ENCODE measurements at places on chromosomes 7 and 10.

- DNase-seq = no peak
Measured at GRCh38 chr7:32591938-32592337, 96.6 kb downstream of the AVL9 start.

- peak; percentile 86 for DNase-seq
Measured at GRCh38 chr10:110226543-110226925, 19.1 kb downstream of the MXI1 start.

GRCh38 chr10:112580267-112580666 is 133.3 kb downstream of the VTI1A start:
- DNase-seq = no peak

DNA sequence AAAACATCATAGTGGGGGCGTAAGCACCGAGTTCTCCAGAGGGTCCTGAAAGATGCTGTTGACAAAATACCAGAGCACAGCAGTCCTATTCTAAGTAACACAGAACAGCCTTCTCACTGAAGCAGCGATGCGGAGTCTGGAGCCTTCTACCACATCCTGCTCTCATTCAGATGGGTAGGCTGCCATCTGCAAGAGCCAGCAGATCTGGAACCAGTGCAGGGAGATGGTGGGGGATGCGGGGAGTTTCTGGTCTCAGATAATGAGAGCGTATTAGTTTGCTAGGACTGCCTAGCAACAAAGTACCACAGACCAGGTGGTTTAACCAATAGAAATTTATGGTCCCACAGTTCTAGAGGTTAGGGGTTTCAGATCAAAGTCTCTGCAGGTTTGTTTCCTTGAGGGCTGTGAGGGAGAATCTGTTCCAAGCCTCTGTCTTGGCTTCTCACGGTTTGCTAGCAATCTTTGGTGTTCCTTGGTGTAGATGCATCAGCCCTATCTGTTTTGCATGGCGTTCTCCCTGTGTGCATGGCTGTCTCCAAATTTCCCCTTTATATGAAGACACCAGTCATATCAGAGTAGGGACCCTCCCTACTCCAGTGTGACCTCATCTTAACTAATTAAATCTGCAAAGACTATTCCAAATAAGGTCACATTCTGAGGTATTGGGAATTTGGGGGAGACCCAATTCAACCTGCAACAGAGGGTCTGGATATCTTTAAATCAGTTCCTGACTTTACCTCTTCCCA is 52.0 kb upstream of the STEAP1B start:
- no peak for DNase-seq

DNA sequence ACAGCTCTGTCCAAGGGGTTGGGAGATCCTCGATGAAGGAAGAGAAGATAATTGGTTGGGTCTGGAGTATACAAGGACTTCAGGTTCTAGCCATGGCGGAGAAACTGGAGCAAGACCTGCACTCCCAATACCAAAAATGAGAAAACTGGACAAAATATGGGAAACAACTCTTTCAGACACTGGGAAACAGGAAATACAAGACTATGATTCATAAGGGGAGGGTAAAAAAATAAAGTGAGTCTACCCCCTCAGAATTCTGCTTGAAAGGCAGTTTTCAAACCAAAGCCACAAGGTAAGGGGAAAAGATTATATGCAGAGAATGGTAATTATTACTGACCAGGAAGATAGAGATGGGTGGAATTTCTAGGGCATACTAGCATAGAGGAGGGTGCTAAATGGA is 10.2 kb upstream of the SEC61G start:
- DNase-seq = no peak

DNA sequence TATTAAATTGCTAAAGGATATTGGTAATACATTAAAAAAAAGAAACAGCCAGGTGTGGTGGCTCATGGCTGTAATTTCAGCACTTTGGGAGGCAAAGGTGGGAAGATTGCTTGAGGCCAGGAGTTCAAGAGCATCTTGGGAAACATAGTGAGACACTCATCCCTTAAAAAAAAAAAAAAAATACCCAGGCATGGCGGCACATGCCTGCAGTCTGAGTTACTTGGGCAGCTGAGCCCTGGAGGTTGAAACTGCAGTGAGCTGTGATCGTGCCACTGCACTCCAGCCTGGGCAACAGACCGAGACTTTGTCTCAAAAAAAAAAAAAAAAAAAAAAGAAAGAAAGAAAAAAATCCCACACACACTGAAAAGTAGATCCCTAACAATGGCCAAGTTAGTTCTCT is 59.7 kb downstream of the MACC1 start:
- DNase-seq = no peak

GRCh38 chr7:129664029-129665012 is 52.8 kb downstream of the NRF1 start:
- DNase-seq = peak; percentile 66

DNA sequence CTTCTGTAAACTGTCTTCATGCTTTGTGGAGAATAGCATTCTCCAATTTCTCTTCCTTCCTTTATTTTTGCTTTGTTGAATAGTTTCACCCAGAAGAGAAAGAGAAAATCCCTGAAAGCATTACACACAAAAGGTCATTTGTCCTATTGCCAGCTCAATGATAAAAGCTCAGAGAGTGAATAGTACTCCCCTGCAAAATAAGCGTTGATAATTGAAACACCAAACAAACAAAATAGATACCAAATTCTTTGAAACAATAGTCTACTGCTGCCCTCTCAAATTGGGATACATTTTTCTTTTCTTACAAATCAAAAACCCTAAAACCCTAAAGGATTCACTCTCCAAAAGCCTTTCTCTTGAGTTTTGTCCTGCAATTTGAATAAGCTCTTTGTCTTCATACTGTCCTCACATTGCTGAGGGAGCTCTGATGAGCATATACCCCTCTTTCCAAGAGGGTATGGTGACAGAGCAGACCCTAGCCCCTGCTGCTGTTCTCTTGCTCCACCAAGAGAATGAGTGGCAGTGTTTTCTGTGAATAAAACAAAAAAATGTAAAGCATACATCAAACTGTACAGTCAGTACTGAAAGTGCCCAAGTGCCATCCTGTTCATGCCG is 134.4 kb downstream of the CSTF2T start:
- no peak for DNase-seq

GRCh38 chr10:92574548-92575261 is 812 bp upstream of the IDE start:
- no peak for DNase-seq

- peak; percentile 13 for DNase-seq
Measured at GRCh38 chr7:74101061-74101681, 17.6 kb downstream of the LIMK1 start.

GRCh38 chr7:121433775-121434174 is 37.7 kb upstream of the FAM3C start:
- DNase-seq = no peak

DNA sequence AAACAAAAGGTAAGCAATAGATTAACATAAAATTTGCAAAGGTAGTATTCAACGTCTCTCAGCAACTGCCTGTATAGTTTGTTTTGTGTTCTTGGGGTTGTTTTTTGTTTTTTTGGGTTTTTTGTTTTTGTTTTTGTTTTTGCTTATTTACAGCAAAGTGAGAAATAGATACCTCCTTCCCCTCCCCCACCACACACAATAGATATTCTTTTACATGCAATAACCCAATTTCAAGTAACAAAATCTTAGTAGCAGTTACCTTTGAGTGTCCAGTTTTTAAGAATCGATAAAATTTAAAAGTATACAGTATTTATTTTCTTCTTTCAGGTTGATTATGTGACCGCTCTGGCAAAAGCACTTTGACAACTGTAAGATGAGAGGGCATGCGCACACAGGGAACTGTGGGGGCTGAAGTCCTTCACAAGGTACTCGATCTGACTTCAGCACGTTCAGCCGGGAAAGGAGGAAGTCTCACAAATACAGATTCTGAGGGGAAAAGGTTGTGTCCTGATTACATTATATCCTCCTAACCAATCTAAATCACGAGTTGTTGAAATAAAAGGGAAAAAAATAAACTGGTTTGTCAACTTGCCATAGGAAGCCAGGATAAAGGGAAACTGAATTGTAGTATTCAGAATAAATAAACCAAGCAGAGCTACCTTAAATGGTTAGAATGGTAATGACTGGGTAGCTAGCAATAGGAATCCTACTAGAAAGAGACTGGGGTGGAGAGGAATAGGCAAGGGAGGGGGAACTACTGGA is 47.8 kb downstream of the CPEB3 start:
- DNase-seq = peak; percentile 17

GRCh38 chr7:148963583-148964482 is 64.5 kb downstream of the PDIA4 start:
- DNase-seq = no peak

- DNase-seq = no peak
Measured at GRCh38 chr7:2495418-2496299, 19.5 kb upstream of the GRIFIN start.

DNA sequence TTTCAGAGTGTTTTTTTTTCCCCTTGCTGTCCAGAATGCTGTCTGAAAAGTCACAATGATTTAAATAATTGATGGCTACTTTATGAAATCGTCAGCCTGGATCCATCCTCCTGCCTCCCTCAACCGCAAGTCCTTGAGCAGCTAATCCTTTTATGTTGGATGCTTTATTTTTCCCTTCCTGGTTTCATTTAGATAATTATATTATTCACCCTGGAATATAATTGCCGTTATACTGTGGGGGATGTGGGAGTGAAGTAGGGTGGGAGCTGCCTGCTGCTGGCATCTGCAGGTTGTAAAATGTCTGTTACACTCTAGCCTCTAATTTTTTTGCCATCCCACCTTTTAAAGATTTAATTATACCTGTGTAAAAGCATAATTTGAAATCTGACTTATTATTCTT is 290.5 kb upstream of the LRGUK start:
- DNase-seq = no peak

GRCh38 chr10:132549371-132549770 is 11.8 kb downstream of the INPP5A start:
- no peak for DNase-seq

DNA sequence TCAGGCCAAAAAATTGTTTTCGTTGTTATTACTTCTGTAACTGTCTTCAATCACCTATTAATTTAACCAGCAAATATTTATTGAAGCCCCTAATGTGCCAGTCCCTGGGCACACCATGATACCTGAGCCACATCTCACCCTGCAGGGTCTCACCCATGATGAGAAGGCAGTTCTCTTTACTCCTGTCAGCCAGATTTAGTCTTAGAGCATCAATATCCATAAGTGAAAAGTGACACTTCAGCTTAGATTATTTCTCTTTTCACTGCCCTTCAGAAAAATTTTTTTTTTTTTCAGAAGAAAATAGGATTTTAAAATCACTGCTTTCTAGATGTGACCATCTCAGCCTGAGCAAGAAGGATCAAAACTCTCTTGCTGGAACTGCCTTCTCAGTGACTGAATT is 258.6 kb upstream of the NFE2L3 start:
- no peak for DNase-seq

GRCh38 chr7:12386313-12386740 is 17.3 kb downstream of the VWDE start:
- no peak for DNase-seq

GRCh38 chr7:133110312-133110711 is 28.4 kb upstream of the CHCHD3 start:
- no peak for DNase-seq

- no peak for DNase-seq
Measured at GRCh38 chr10:119517235-119518141, 25.0 kb downstream of the RGS10 start.

- no peak for DNase-seq
Measured at GRCh38 chr10:69715156-69715898, 85.3 kb downstream of the FAM241B start.

DNA sequence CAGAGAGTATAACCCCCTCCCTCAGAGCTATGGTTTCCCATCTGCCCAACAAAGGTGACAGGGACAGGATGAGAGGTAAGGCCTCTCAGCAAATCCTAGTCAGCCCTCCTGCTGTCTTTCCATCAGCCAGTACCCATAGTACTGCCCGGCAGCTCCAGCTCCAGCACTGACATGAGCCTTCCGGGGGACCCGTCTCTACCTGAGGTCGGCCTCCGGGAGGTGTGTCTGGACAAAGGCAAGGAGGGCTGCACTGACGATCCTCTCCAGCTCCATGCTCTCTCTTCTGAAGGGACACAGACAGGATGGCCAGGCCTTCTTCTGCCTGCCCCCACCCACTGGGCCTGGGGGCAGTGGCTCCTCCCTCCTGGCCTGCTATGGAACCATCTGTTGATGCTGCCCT is 4.3 kb downstream of the FBXL15 start:
- no peak for DNase-seq

- no peak for DNase-seq
Measured at GRCh38 chr10:60073781-60074656, 167.7 kb upstream of the CCDC6 start.

DNA sequence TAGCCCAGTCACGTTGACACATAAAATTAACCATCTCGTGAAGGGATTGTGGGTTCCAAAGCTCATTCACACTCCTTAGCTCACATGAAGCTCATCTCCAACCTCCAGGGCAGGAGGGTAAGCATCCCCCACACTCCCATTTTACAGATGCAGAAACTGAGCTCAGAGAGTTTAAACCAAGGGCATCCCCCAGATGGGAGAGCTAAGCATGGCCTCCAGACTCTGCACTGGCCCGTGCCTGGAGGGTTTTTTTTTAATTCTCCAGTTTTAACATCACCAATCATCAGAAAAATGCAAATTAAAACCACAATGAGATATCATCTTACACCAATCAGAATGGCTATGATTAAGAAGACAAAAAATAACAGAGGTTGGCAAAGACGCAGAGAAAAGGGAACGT is 53.3 kb upstream of the TCF7L2 start:
- no peak for DNase-seq

DNA sequence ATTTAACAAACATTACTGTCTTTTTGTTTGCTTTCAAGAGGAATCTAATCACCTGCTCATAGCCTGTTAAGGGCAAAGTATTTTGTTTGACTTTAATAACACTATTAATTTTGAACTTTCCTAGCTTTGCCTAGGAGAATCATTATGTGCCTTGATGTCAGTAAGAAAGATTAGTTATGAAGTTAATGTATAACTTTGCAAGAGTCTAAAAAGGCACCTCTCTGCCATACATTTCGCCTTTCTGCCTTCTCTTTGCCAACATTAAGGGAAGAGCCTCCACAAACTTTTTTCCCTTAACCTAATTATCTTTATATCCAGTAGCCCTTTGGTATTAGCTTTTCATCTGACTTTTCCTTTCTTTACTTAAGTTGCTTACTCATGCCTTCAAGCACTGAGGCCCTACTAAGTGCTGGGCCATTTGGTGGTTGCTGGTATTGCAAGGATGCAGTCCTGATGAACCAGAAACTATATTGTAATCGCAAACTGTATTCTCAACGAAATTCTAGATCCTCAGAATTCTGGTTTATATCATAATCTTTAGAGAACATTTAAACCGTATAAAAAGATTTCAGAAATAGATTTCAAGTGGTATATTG is 108.5 kb downstream of the SND1 start:
- no peak for DNase-seq

Data from fibroblast of the conjunctiva (primary cell).